Right cardiac atrium (tissue), 5 donors: ENCODE measurements at places on chromosomes 3 and 15. TPM values are rescaled to one million over a fixed set of nuclear protein-coding genes. Genes with fewer than 3 reads are reported as not detected.

SERPINI2 gene
- 1.5 TPM for total RNA-seq

THAP10 gene
- total RNA-seq: 4.9 TPM

ANKRD63 gene
- total RNA-seq: 0.42 TPM

- no peak for DNase-seq
These were observed 3.8 kb downstream of the ANP32A start for GRCh38 chr15:68816795-68817303.

DNA sequence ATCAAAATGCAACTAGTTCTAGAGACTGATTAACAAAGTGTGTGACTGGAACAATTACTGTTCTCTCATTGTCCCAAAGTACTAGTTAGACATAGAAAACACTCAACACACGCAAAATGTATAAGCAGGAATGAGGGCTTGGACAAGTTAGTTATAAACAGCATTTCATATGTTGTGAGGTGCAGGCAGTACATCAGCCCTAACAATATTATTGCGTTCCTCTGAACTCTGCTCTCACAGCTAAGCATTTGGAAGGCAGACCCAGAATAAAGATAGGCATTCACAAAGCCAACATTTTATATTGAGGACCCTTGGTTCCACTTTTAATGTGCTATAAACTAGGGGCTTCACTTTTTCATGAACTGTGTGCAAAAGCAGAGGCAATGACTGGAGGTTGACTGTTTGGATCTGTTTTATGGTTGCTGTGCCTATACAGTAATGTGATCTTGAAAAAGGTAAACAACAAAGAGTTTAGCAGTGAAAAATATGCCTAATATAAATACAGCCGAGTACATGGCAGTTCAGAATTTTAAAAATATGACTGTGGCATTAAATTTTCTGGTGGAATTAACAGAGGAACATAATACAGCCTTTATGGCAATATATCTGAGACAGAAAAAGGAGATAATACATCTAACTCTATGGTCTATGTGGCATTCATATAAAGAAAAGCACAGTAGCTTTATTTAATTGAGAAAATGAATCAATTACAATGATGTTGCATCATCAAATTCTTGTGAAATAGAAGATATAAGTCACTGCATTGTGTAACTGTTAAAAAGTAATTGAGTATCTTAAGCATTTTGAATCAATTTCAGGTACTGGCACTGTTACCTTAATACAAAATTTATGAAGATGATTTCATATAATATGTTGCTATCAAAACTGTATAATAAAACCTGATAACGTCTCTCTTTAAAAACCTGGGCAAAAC, 80.0 kb upstream of the SKOR1 start:
- DNase-seq: no peak

DNA sequence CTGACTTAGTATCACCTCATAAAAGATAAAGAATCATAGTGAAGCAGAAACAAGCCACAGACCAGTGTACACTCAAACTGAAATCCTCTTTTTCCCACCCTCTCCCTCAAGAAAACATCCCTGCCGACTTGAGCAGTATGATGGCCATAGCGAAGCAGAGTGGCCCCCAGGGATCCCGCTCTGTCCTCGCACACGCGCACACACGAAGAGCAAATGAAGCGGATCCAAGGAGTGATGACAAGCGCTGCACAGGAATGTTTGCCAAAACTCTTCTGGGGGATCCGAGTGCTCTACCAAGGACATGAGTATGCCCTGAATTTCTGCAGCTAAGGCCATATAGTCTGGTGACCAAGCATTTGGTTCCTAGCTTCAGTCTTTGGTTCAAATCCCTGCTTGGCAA, 134.5 kb upstream of the C2CD4B start:
- no peak for DNase-seq

- no peak for DNase-seq
These were observed 22.1 kb upstream of the SLC28A1 start for GRCh38 chr15:84862214-84862975.

- no peak for DNase-seq
These were observed 224.8 kb upstream of the NANOGP8 start for GRCh38 chr15:35309886-35310285.

- no peak for DNase-seq
These were observed 39.0 kb upstream of the IGF1R start for GRCh38 chr15:98609144-98609852.

- no peak for DNase-seq
These were observed 1.9 kb downstream of the RAP2B start for GRCh38 chr3:153163756-153164550.

DNA sequence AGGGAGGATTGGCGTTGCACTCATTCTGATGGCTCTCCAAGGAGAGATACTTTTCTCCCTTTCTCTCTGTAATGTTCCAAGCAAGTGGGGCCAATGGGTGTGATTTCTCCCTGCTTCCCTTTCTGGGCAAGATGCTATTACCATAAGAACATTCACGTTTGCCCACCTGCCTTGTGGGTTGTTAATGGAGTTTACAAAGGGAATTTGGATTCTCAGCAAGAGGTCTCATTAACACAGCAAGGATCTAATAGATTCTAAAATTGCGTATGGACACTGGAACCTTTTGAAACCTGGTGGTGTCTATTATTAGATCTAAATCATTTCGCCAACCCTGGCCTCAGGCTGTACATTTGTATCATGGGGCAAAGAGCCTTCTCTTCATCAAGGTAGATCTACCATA, 74.1 kb downstream of the SLCO3A1 start:
- DNase-seq: no peak
